Pons (tissue), 1 donor: ENCODE measurements at places on chromosomes 2 and 18.

DNA sequence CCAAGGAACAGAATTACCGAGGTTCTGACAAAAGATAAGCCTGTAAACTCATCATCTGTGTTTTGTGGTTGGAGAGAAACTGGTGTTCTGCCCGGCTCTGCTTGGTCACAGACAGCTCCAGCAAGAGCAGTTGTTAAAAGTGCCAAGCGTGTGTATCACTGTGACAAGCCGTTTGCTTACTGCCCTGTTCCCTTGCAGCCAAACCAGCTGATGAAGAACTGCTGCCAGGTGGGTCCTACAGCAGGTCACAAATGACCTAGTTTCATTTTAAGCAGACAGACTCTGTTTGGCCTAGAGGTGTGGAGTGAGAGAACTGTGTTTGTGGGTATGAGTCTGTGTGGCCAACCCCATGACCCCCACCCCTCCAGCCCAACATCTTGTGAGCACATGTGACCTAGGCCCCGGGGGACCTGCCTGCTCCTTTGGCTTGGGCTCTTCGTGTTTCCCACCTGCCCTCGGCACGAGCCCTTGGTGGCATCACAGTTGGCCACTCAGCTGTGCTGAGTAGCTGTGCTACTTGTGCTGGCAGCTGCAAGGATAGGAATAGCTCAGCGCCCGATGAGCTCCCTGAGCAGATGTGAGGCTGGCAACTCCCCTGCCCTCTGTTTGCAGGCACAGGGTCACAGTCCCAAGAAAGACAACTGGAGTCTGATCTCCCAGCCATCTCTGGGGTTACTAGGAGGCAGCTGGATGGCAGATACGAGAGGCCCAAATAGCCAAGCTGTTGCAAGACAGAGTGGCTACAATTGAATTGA lies 9.7 kb downstream of the OXER1 start:
- peak; percentile 50 for DNase-seq

DNA sequence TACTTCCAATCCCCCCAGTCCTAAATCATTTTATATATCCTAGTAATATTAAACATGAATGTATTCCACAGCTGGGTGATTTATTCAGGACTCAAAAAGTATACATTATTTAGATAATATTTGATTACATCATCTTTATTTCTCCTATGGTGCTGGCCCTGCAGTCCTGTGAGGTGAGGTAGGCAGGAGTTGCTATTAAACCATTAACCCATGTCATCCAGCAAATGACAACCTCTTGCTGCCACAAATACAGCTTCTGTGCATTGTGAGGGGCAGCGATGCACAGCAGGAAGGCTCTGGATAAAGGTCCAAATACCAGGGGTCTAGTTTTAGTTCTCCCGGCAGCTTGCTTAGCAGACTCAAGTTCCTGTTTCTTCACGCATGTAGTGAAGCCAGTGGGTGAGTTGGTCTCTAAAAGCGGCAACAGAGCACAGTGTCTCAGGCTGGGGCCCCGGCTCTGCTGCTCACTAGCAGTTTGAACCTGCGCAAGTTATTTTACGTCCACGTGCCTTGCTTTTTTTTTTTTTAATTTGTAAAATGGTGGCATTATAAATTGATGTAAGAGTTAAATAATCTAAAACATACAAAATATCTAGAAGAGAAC lies 36.1 kb downstream of the INSIG2 start:
- peak; percentile 40 for DNase-seq

DNA sequence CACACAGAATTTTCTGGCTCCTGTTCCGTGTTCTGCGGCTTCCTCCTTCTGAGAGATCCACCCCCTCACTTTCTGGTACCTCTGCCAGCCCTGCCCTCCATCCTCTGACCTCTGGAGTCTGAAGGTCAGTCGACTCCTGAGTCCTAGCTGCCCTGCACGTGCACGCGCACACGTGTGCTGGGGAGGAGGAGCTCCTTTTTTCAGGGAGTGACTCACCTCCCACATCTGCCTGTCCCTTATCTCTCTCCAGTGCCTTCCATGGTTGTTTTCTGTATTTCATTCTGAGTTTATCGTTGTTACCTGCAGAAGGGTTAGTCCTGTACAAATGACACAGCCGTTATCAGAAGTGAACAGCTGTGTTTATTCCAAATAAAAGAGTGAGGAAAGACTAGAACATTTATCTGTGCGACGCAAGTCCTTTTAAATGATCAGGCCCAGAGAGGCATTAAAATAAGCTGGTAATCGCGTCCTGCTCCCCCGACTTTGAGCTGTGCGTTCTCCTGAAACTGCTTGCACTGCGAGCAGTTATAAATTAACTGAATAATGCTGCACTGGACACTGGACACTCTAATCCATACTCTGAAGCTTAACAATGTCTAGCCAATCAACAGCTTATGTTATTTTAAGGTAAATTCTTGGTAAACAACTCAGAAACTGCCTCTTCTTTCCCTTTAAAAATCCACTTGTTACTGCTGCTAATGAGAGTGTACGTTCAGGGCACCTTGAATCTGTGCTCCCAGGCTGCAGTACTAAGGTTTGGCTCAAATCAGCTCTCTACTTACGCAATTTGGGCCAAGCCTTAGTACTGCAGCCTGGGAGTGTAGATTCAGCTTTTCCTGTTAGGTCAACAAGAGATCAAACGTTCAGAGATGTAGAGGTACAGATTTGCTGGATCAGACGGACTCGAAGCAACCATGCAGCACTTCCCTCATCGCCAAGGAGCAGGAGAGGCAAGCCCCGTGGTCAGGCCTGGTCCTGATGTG lies 72.5 kb downstream of the GALR1 start:
- no peak for DNase-seq

- DNase-seq: no peak
Measured at GRCh38 chr2:100630473-100630977, 67.7 kb downstream of the PDCL3 start.

DNA sequence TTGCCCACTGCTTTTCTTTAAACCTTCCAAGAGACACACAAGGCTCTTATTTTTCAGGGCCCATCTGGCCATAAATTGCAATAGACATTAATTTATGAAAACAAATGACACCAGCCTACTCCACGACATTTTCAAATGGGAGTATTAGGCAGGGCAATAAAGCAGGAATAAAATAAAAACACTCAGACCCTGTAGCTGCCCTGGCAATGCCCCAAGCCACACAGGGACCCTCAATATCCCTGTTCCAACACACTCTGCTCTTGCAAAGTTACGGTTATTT lies 550.8 kb upstream of the TNP1 start:
- DNase-seq: no peak

- DNase-seq: no peak
Measured at GRCh38 chr2:79901161-79901560, 388.3 kb downstream of the CTNNA2 start.
